ENCODE measurements at places on chromosomes 1 and 21. TPM values are rescaled to one million over a fixed set of nuclear protein-coding genes. Genes with fewer than 3 reads are reported as not detected.
A peak's percentile ranks its signal among the peaks of the same experiment; 100 is the strongest.

DNA sequence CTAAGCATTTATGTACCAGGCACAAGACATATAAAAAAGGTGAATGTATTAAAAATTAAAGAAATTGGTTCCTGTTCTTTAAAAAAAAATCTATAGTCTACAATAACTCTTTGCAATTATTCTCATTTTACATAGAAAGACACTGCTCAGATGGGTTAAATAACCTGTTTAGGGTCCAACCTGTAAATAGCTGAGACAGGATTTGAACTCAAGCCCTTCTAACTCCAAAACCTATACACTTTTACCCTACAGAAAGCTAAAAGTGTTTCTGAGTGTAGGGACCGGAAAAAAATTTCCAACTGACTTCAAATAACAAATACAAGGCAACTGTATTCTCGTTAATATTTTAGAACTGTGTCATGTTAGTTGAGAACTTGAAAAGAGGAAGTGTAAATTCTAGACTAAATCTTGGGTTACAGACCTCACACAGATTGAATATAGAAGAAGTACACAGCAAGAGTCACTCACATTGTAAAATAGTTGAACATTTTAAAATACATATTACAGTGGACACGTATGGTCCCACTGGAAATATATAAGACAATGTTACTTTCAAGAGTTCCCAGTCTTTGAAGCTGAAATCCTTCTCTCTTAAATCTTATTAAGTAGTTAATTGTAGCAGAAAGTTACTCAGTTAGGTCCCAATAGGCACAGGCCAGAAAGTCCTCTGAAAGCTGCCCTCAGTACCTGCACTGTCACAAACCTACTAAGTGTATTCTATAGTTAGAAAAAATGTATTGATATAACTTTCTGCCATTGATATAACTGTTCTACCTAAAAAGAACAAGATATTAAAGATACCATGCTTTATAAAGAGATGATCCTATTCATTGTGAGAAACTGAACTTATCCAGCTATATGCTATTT lies 7.3 kb downstream of the EDEM3 start:
- no peak overlapping the region for H3K4me3 ChIP-seq
- H3K27me3 ChIP-seq = no peaks in the 10 kb centered on the region
- peaks cover 19% of the 10 kb centered on the region for H3K36me3 ChIP-seq
- peaks cover 29% of the 10 kb centered on the region for H3K4me1 ChIP-seq
- peak overlapping the region; percentile 46 for H3K27ac ChIP-seq
- peak; percentile 55 for DNase-seq

- H3K4me1 ChIP-seq = no peaks in the 10 kb centered on the region
- DNase-seq = no peak
- peaks cover 11% of the 10 kb centered on the region for H3K36me3 ChIP-seq
Measured at GRCh38 chr1:110899458-110899843, 26.5 kb downstream of the CD53 start.

The NHLH1 gene
- 0.48 TPM for total RNA-seq

DNA sequence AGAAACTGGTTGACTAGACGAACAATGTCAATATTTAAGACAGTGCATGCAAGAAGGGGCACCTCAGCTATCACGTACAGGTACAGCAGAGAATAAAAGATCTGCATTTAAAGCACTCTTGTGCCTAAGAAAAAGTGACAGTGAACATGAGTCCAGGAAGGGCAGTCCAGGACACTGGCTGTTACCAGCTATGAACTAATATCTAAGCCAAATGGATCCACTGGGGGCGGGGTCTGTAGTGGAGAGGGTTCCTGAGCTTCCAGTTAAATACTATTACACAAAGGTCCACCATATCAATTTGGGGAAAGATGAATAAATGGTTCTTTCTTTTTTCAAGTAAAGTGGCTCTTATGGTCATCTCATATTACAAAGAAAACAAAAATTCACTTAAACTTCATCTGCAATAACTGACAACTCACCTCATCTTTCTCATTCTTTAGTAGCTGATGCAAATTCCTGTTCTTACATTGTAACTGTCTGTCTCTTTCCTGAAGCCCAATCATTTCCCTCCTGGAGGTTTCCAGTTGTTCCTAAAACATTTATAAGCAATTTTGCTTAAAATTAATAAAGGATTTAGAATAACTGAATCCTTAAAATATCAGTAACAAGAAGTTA lies 24.5 kb downstream of the SSX2IP start:
- H3K27ac ChIP-seq = no peak overlapping the region
- H3K36me3 ChIP-seq = peaks cover 25% of the 10 kb centered on the region
- H3K4me3 ChIP-seq = no peak overlapping the region

The OPTC gene
- total RNA-seq = not detected

- H3K36me3 ChIP-seq = no peaks in the 10 kb centered on the region
- no peaks in the 10 kb centered on the region for H3K4me1 ChIP-seq
- no peak overlapping the region for H3K4me3 ChIP-seq
- no peak for DNase-seq
- H3K27me3 ChIP-seq = no peaks in the 10 kb centered on the region
- no peak overlapping the region for H3K27ac ChIP-seq
Measured at GRCh38 chr1:102896286-102896685, 212.0 kb downstream of the COL11A1 start.

The FNDC10 gene
- total RNA-seq = not detected

- no peak overlapping the region for H3K27ac ChIP-seq
- H3K4me3 ChIP-seq = no peak overlapping the region
- no peaks in the 10 kb centered on the region for H3K27me3 ChIP-seq
- no peak for DNase-seq
- peaks cover under 1% of the 10 kb centered on the region for H3K4me1 ChIP-seq
- H3K36me3 ChIP-seq = no peaks in the 10 kb centered on the region
Measured at GRCh38 chr1:23116921-23117699, 51.5 kb downstream of the LUZP1 start.

- no peak overlapping the region for H3K27ac ChIP-seq
- no peaks in the 10 kb centered on the region for H3K4me1 ChIP-seq
- H3K4me3 ChIP-seq = no peak overlapping the region
Measured at GRCh38 chr1:176119549-176119948, 87.5 kb downstream of the COP1 start.

- no peak overlapping the region for H3K4me3 ChIP-seq
- H3K27me3 ChIP-seq = no peaks in the 10 kb centered on the region
- DNase-seq = no peak
Measured at GRCh38 chr1:247111700-247112478, 7.7 kb upstream of the ZNF669 start.

The CFHR2 gene
- total RNA-seq = not detected

The KIF14 gene
- 15.2 TPM for total RNA-seq

Data from Karpas-422 (cell line).